NCI-H526 treated with DMSO at 0.1 percent for 48 hours (cell line): ENCODE measurements at places on chromosomes 1 and 21.
A peak's percentile ranks its signal among the peaks of the same experiment; 100 is the strongest.

DNA sequence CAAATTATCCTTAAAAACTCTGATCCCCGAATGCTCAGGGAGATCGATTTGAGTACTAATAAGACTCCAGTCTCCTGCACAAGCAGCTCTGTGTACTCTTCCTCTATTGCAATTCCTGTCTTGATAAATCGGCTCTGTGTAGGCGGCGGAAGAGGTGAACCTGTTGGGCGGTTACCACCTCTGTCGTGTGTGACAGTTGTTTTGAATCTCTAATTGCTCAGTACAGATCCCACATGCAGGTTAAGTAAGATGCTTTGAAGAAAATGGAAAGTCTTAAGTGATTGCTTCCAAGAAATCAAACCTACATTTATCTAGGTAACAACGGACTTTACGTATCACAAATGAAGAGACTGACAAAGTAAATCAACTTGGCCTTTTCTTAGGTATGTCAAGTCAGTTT lies 35.5 kb downstream of the COA6 start:
- DNase-seq: peak; percentile 6

DNA sequence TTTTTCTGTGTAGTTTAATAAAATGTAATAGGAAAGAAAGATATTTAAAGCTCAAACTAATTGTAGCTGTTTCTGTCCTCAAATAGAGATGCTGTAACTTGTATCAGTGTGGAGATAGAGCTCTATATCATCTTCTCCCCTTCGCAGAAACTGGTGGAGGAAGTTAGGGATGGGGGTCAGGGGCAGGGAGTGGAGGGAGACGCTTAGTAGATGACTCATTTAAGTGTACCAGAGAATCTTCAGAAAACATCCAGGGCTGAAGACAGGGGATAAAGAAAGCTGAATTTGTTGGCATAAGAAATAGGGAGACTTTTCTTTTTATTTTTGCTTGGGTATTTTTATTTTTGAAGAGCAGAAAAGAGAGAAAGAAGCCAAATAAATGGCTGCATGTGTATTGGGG lies 282.6 kb upstream of the DPYD start:
- DNase-seq: no peak

GRCh38 chr1:223203694-223204093 lies 60.6 kb upstream of the TLR5 start:
- DNase-seq: no peak

- DNase-seq: no peak
Measured at GRCh38 chr21:16192902-16193301, 463.1 kb downstream of the USP25 start.

DNA sequence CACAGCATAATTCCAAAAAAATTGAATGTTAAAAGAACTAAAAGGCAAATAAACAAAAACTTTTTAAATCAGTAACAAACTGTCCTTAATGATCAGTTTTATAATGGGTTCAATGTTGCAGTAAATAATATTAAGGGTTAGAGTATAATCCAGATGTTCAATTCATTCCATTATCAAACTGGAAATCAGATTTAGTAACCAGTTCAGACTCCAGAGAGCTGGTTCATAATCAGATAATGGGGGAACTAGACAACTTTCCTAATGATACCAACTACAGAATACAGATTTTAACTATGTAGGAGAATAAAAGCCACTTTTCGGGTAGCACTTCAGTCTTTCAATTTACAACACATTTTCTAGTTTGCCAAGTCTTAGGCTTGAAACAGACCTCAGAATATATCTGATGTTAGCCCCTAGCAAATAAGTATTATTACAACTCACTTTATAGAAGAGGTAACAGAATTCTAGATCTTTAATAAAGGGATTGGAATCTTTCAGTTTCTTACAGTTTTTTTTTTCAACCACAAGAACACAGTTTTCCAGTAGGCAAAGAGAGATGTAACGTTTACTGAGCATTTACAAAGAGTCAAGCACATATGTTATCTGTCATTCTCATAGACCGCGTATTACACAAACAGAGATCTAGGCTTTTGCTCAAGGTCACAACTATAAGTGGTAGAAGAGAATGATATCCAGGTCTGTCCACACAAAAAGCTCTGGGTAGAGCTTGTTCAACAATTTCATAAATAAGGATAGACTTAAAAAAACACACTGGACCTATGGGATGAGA lies 1.9 kb upstream of the DCAF6 start:
- DNase-seq: peak; percentile 92

- DNase-seq: no peak
Measured at GRCh38 chr1:47439819-47440598, 2.2 kb downstream of the FOXD2 start.

GRCh38 chr1:70498666-70499065 lies 87.6 kb downstream of the CTH start:
- DNase-seq: no peak

DNA sequence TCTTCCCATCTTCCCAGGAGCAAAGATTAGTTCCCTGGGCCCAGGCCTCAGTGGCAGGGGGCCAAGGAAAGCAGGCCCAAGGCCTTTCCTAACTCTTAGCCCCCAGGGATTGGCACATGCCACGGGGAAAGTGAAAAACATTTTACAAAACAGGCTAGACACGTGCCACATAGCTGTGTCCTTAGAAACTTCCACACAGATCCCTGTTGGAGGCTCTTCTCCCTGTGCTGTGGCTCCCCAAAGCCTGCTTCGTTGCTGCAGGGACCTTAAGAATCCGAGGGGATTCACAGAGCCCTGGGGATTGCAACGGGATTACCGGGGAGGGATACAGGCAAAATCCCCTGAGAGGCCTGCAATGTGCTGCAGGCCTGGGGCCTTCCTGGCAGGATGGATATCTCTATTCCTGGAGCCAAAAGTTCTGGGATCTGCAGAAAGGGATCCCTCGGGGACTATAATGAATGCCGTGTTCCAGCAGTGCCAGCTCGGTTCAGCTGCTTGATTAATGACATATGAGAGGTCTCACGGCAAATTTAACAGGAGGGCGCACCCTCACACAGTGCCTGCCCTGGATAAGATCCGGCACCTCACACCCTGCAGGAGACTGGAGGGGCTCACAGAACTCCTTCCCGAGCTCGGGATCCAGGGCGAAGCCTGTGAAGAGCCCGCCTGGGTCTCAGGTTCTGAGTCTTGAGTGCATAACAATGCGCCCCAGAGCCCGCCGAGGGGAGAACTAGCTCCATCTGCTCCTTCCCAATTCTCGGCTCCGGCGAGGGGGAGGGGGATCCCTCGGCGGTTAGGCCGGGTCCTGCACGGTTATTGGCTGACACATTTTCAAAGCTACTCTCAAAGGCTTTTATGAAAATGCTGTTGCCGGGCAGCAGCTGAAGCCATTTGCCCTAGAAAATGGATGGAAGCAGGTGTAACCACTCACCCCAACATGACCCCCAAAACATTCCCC lies 15.3 kb upstream of the RGS8 start:
- DNase-seq: peak; percentile 98

DNA sequence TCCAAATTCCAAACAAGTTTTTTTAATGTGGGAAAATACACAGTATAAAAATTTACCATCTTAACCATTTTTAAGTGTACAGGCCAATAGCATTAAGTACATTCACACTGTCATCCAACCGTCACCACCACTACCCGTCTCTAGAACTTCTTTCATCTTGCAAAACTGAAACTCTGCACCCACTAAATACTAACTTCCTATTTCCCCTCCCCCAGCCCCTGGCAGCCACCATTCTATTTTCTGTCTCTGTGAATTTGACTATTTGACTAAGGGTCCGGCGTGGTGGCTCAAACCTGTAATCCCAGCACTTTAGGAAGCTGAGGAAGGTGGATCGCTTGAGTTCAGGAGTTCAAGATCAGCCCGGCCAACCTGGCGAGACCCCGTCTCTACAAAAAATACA lies 36.1 kb downstream of the CLSTN1 start:
- DNase-seq: no peak

DNA sequence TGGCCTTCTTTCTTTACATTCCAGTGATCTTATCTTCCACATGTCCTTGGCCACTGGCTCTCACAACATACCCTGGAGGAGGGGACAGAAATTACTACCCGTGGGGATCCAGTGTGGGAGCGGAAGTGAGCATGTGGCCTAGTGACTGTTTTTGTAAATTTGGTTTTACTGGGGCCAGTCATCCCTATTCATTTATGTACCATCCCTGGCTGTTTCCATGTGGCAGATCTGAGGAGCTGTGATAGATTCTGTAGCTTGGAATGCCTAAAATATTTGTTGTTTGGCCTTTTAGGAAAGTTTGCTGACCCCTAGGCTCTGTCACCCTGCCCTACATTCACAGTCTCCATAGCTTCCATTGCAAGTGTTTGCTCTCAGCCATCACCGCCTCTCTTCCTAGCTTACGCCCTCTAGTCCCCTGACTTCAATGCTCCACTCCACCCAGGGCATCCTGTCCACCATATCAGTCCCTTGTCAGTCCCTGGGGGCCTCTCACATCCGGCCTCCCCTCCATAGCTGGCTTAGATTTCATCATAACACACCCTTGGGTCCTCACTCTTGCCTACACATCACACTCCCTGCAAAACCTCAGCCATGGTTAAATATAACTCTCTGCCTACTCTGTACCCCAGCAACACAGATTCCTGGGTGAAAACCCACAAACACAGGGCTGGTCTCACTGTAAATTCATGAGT lies 25.8 kb downstream of the DHCR24 start:
- no peak for DNase-seq

- no peak for DNase-seq
Measured at GRCh38 chr1:73104749-73105148, 822.4 kb upstream of the NEGR1 start.

GRCh38 chr1:203448521-203449061 lies 27.0 kb upstream of the PRELP start:
- no peak for DNase-seq

GRCh38 chr1:106814418-106814817 lies 242.1 kb upstream of the PRMT6 start:
- DNase-seq: no peak

DNA sequence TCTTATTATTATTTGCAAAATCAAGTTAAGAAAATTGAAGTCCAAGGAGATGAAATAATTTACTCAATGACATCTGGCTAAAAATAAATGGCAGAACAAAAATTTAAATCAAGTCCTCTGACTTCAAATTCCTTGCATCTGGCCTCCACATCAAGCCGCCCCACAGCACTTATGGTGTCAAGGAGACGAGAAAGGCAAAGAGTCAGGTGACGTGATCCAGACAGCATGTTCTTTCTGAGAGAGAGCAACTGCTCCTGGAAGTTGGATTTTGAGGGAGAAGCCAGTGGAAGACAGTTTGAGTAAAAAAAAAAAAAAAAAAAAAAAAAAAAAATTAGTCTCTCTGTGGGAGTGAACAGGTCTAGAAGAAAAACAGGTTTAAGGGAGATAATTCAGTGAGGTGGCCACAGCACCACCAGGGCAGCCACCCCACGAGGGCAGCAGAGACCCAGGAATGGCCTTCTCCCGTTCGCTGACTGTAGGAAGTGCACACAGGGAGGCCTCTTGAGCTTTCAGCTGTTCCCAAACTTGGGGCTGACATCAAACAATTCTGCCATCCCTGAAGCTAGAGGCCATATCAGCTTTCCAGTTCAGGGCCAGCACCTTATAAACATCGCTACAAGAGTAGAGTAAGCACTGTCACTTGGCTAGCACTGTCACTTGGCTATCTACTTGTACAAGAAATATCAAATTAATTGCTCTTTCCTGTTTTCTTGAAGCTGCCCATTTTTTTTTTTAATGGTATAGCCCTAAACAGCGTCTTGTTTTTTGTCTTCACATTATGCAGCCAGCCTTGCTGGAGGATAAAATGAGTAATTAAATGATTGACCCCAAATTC lies 7.8 kb downstream of the C1orf162 start:
- peak; percentile 31 for DNase-seq

DNA sequence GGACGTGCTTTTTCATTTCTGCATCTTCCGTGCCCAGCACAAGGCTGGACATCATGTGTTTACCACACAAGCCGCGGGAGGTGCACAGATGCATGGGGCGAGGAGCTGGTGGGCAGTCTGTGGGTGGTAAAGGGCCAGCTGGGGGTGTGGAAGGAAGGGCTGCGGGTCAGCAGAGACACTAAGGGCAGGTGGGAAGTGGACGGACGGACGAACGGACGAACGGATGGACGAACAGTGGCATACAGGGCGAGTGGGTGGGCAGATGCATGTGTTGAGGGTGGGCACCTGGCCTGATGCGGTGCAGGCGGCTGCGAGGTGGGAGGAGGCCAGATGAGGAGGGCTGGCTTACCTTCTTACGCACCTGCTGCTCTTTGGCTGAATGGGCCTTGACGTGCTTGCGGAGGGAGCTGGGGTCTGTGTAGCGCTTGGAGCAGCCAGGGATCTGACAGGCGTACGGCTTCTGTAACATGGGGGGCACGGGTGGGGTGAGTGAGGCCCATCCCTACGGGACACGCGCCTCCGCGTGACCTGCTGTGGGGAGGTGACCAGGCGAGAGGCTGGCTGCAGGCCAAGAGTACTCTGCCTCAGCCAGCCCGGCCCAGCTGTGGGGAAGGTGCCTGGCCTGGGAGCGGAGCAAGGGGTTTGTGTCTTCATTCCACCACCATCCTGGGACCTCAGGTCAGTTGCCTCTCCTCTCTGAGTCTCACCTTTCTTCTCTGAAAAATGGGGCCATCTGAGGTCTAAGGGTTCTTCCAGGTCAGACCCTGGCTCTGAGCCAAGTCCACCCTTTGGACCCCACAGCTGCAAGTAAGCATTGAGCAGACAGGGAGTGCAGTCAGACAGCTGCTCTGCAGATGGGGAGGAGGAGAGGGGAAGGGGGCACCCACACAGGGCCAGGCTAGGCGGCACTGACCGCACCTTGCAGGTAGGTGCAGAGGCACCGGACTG lies 65.5 kb downstream of the DMRTB1 start:
- no peak for DNase-seq

DNA sequence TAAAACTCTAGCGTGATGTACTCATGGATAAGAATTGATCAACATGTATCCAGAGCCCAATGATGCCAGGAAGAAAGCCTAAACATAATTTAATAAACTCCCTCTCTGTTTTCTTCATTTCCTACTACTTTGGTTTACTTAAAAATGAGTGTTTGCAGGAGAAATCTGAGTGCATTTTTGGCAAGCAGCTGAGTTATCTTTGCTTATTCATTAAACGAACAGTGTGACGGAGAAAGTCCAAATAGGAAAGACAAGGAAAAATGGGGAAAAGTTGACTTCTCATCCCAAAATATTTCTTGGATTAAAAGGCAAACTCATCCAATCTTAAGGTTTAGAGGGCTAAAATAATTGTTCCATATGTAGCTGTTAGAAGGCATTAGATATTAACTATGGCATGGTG lies 496.7 kb downstream of the SMYD3 start:
- DNase-seq: no peak

DNA sequence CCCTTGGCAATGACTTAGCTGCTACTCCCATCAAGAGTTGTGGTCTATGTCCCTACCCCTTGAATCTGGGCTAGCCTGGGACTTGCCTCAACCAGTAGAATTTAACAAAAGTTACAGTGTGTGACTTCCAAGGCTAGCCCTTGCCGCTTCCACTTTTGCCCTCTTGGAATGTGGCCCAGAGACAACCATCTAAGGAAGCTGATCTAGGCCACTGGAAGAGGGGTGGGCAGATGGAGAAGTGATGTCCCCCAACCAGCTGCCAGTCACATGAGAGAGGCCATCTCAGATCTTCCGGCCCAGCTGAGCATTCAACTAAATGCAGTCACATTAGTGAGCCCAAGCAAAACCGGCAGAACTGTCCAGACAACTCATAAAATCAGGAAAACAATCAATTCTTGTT lies 115.1 kb downstream of the TOMM20 start:
- no peak for DNase-seq
